Testis (tissue), 5 donors: ENCODE measurements at places on chromosomes 5 and 9.
A peak's percentile ranks its signal among the peaks of the same experiment; 100 is the strongest.

- no peak for DNase-seq
Measured at GRCh38 chr9:130854092-130854491, 19.0 kb downstream of the ABL1 start.

DNA sequence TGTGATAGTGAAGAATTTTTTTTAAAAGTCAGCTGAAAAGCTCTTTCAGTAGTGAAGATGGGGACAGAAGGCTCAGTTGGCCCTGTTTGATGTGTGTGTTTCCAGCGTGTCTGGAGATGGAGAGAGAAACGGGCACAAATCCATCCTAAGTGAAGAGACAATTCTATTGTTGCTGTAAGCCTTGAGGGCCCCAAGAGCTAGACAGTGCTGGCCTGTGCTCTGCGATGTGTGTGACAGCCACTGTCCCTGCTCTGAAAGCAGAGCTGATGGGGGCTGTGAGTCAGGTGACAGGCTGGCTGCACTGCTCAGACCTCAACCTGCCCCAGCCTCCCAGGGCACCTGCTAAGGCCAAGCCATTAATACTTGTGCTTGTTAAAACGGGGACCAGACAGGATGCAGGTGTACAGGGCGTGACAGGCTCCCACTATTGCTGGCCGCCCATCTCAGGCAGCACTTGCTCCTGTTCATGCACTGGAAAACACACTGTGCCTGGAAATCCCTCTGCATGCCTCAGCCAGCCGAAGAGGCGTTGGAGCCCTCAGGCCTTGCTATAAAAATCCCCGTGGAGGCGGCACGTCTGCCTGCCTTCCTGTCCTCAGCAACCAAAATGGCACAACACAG, 44.6 kb upstream of the SEMA4D start:
- DNase-seq: no peak

DNA sequence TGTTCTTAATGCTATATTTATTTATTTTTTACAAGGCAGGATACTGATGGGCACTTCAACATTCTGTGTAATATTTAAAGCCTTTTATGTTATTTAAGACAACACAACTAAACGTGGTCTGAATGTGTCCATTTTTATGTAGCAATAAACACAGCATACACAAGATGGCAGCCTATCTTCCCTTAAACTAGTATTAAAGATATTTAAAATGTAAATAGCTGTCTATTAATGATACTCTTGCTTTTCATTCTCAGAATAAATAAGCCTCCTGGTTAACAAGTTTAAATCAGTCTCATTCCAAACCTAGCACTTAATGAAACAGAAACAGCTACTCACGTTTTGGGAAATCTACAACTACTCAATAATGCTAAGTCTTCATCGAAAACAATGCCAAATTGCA, 315.7 kb downstream of the MCTP1 start:
- no peak for DNase-seq

DNA sequence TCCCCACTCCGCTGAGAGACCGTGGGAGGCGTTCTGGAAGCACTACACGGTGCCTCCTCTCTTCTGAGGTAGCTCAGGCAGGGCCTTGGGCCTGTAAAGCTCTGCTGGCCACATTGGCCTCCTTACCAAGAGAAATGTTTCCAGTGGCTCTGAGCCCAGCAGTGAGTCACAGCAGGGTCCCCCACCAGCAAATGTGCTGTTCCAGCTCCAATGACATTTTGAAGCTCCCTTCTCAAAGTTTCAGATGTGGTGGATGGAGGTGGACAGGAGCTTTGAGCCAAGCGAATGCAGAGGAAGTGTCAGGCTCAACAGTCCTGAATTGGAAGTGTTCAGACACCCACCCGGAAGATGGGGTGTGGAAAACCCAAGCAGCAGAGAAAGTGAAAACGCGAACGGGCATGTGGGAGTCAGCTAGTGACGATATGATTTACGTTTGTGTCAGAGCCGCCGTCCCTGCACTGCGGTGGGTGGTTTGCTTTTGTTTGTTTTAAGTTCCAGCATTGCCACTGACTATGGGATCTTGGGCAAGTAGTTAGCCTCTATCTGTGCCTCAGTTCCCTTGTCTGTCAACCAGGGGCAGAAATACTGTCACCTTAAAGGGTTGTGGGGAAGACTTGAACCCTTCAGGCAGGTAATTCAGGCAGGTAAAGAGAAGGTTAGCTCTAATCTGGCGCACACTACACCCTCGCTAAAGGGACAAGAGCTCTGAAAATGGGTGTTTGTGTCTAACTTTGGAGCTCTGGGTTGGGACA, 38.2 kb downstream of the C5orf15 start:
- no peak for DNase-seq

- no peak for DNase-seq
Measured at GRCh38 chr5:177338251-177339106, 13.0 kb downstream of the LMAN2 start.

DNA sequence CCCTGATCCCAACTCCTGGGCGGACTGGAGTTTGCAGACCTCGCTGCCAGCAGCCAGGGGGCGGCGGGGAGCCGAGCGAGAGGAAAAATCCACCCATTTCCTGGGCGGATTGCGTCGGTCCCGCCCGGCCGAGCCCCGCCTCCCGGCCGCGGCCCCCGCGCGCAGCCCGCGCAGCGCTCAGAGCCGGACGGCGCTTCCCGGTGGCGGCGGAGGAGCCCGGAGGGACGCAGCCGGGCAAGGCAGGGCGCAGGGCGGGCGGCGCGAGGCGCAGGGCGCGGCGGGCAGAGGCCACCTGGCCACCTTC, at the start of gene OLFM1:
Gene OLFM1, plus strand, starts transcription at position 180 of the 304 bp plus-strand sequence. CDS start 322 bp downstream, outside the sequence.
- DNase-seq: peak; percentile 88
